Stimulated activated CD4-positive, alpha-beta T cell treated with anti-CD3 and anti-CD28 coated beads, Interleukin-2, amount 100 ng/mL, for 24 hours (primary cell): ENCODE measurements at places on chromosomes 1 and 21.

DNA sequence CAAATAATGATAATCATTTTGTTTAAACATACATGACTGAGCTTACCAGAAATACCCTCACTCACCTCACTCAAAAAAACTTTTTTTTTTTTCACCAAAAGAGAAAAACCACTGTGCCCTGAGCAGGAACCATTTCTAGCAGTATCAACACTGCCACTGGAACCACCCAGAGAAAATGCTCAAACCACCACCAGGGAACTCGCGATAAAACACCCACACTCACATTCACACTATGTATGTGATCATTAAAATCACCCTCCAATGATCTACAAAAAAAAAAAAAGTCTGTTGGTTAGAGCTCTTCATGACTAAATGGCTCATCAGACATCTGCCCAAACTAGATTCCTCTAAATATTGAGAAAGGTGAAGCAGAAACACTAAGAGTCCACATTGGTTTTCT is 11.5 kb downstream of the TIAM1 start:
- DNase-seq = no peak

DNA sequence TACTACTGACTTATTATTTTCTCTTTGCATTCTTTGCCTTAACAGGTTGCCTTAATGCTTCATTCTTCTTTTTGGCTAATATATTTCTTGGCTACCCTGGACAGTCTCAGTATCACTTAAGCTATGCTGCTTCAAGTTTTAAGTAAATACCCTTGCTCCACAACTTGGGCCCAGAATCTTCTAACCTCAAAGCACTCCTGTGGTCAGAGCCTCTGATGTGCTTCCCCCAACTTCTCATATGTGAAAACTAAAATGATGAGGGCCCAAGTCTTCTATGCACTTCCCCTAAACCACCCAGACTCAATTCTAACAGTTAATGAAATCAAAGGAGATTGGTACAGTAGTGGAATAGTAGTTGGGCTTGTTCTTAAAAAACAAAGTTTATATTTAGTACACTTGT is 314.1 kb downstream of the PLPP3 start:
- DNase-seq = no peak

- peak; percentile 19 for DNase-seq
Measured at GRCh38 chr1:189859385-189859977, 618.2 kb downstream of the BRINP3 start.

DNA sequence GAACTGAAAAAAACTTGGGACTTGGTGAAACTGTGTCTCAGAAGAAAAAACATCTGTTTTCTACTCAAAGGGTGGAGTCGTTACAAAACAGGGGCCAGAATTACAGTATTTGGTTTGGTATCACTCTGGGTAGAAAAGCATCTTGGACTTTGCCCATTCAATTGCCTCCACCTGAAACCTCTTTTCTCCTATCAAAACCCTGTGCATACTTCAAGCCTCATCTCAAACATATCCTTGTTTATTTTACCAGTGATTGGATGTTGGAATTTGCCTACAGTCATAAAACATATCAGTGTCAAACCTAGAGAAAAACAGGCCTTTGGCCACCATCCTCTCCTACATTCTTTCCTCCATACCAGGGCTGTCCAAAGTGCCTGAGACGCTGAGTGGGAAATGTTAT is 281.5 kb downstream of the PLPP3 start:
- DNase-seq = no peak

GRCh38 chr1:64976361-64976760 is 10.0 kb upstream of the JAK1 start:
- DNase-seq = no peak
